ENCODE measurements at places on chromosomes 12 and 14.

GRCh38 chr12:1619587-1619986, 9.4 kb upstream of the WNT5B start:
- no peak for DNase-seq

DNA sequence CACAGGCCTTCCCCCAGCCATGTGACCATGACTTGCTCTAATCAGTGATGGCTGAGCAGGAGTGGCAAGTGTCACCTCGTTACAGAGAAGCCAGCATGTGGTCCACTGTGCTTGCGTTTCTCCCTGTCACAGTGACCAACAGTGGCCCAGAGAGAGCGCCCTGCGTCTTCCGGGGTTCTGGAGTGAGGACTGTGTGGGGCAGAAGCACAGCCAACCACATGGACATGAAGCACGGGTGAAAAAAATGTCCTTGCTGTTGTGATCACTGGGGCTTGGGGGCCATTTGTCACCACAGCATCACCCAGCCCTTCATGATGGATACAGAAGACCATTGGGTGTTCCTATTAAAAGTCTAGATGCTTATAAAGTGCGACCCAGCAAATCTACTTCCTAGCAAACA, 174.6 kb upstream of the C14orf180 start:
- DNase-seq: no peak

GRCh38 chr12:6294156-6295093, 16.1 kb upstream of the PLEKHG6 start:
- DNase-seq: no peak

DNA sequence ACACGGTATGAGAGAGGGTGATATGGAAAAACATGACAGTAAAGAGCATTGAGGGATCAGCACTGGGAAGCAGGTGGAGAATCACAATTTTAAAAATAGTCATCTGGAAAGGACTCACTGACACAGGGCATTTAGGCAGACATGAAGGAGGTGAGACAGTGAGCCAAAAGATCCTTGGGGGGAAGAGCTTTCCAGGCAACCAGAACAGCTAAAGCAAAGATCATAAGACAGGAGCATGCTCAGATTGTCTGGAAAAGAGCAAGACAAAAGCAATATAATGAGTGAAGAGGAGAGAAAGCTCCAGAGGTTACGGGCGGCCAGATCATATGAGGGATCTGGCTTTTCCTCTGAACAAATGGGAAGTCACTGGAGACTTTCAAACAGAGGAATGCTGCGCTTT, 63.9 kb downstream of the DENND5B start:
- no peak for DNase-seq

DNA sequence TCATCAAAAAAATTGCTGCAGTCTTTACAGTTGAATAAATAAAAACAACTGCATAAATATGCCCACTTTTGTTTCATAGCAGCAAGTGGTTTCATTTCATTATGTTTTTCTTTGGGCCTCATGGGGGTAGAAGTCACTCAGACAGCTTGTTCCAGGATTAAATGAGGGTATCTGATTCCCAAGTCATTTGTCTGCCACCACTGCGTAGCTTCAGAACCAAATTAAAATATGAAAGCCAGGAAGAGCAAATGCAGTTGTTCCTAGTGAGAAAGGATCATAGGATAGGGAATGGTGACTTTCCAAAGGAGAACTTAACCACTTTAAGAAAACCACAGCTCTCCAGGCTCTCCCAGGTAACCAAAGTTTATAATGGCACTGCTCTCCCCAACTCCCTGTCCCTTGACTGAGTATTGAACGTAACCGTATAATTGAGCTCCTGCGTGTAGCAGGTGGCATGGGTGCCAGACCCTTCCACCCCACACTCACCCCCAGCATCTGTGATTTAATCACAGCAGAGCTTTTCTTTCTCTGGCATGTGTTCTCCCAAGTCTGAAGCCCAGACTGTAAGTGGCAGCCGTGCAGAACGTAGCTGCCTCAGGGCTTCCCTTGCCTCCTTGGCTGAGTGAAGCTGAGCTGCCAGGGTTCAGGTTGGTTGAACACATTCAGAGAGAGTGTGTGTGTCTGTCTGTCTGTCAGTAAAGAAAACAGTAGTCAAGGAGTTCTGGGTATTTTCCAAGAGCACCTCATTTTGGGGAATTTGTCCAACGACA, 11.3 kb upstream of the KCNH3 start:
- DNase-seq: no peak

GRCh38 chr12:92442782-92443181, 260.0 kb upstream of the PLEKHG7 start:
- DNase-seq: no peak

DNA sequence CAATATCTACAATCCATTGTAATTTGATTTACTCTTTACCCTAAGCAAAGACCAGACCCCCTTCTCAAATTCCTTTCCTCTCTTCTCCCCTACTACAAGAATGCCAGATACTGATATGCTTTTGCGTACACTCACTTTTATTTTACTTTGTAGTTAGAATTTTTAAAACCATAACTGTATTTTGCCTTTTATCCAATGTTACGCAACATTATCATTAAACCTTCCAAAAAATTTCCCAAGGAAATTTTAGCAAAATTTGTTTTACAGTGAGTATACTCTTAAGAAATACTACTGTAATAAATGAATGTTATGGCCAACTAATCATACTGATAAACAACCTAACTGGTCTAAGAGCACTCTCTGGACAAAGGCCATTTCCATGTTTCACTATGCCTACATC, 22.3 kb downstream of the ATP2B1 start:
- DNase-seq: no peak

DNA sequence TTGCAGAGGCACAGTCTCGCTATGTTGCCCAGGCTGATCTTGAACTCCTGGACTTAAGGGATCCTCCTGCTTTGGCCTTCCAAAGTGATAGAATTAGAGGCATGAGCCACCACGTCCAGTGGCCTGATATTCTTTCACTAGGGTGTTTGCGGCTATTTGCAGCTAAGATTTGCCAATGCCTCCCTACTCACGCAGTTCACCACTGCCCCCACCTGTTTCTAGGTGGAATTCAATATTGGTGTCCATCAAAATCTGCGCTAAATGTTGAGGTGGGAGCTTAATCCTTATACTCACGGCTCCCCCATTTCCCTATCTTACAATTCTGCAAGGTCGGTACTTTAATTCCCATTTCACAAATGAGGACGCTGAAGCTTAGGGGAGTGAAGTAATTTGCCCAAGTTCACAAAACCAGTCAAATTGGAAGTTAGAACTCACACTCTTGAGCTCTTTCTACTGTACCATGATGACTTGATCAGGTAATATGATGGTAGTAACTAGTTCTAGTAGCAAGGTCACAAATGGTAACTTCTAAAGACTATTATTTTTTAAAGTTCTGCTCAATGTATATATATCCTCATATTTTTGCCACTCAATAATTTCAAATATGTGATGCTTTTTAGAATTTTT, 22.1 kb upstream of the LRRC9 start:
- no peak for DNase-seq

- no peak for DNase-seq
Measured at GRCh38 chr12:90514325-90514724, 440.7 kb downstream of the CCER1 start.

DNA sequence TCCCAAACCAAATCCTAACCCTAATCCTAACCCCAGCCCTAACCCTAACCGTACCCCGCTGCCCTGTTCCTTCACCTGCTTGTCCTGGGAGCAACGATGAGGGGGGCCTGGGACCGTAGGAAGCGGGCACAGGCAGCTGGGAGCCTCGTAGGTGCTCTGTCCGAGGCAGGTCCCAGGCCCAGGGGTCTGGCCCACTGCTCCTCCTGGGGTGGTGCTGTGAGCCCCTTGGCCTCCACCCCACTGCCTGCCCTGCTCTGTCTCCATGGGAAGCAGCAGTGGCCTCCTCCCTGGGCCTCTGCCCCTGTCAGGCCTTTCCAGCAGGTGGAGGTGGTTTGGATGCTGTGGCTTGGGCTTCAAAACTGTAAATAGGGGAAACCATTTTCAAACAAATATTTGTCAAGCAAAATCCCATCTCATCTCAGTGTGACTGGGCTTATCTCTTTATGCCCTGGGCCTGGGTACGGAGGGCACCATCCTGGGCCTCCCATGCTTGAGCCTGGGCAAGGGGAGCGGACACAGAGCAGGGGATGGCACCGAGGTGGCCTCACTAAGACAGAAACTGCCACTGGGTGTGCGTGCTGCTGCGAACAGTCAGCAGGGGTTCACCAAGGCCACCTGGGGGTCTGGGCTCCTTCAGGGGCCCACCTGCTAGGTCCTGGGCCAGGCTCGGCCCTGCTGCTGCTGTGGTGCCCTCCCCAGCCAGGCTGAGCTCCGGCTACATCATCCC, 3.7 kb upstream of the BEGAIN start:
- DNase-seq: no peak

DNA sequence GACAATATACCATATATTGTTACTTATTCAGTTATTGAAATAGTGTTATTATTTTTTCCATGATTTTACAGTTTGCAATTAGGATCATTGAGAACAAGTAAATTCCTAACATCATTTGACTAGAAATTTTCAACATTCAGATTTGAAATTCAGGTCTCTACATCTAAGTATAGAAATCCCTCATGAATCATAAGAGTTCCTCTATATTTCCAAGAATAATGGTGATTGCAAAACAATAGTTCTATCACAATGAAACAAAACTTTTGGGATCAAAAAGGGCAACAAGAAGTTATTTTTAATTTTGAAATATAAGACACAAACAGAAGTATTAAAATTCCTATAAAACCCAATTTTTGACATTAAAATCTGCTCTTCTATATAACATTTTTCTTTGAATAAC, 10.8 kb downstream of the CLEC1A start:
- DNase-seq: no peak

- DNase-seq: no peak
Measured at GRCh38 chr12:12091977-12092663, 21.4 kb downstream of the BCL2L14 start.

- no peak for DNase-seq
Measured at GRCh38 chr12:93447555-93448290, 6.0 kb upstream of the UBE2N start.

GRCh38 chr12:20376984-20377383, 8.6 kb downstream of the PDE3A start:
- DNase-seq: no peak
